Stimulated activated naive CD4-positive, alpha-beta T cell (primary cell): ENCODE measurements at places on chromosomes 12 and 14.

GRCh38 chr14:103099081-103099732 lies 4.7 kb downstream of the EXOC3L4 start:
- no peak for DNase-seq

DNA sequence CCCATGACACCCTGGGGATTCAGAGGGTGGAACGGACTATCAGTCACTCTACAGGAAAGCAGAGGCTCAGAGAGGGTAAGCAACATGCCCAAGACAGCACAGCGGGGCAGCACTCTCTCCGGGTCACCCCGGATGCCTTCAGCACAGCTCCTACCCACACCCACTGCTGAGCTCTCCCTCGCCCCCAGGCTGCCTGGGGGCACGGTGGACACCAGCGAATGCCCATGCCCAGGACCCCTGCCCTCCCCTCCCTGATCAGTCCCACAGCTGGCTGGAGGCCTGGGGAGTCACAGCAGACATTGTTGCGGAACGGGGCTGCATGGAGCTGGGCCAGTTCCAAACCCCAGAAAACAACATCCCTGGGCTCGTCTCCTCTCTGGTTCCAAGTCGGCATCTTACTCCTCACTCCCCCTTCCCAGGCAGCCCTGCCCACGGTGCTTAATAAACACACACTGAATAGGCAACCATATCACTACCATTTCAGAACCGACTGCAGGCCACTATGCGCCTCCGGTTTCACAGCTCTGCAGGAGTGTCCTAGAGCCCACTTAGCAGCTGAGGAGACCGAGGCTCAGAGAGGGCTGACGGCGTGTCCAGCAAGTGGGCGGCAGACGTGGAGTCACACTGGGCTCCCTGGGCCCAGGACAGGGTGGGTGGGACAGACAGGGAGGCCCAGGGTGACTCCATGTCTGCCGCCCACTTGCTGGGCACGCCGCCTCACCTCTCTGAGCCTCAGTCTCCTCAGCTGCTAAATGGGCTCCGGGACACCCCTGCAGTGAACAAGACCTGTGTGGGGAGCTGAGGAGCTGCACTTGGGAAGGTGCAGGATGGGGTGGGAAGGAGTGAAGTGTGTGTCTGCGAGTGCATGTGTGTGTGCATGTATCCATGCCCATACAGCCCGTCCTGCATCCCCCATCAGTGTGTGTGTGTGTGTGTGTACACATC lies 27.0 kb downstream of the CCDC85C start:
- no peak for DNase-seq

DNA sequence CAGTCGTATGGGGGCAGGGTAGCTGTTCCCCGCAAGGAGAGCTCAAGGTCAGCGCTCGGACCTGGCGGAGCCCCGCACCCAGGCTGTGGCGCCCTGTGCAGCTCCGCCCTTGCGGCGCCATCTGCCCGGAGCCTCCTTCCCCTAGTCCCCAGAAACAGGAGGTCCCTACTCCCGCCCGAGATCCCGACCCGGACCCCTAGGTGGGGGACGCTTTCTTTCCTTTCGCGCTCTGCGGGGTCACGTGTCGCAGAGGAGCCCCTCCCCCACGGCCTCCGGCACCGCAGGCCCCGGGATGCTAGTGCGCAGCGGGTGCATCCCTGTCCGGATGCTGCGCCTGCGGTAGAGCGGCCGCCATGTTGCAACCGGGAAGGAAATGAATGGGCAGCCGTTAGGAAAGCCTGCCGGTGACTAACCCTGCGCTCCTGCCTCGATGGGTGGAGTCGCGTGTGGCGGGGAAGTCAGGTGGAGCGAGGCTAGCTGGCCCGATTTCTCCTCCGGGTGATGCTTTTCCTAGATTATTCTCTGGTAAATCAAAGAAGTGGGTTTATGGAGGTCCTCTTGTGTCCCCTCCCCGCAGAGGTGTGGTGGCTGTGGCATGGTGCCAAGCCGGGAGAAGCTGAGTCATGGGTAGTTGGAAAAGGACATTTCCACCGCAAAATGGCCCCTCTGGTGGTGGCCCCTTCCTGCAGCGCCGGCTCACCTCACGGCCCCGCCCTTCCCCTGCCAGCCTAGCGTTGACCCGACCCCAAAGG lies 804 bp downstream of the GAPDH start:
- peak; percentile 46 for DNase-seq

GRCh38 chr12:51820526-51821439 lies 27.7 kb downstream of the FIGNL2 start:
- DNase-seq, result peak; percentile 66

DNA sequence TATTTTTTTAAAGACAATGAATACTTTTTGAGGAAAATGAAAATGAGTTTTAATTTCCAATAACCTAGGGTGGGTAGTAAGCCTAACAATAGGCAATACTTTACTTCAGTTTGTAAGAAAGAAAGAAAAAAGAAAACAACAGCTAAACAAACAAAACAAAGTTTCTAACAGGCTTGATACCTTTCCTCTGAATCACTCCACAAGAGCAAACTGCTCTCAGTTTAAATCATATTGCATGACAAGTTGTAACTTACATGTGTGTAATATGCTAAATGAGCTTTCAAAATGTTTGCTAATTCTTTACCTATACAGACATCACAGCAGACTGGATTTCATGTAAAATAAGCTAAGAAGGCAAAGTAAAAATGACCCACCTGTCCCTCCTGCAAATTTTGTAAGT lies 6.7 kb upstream of the LMO3 start:
- no peak for DNase-seq

DNA sequence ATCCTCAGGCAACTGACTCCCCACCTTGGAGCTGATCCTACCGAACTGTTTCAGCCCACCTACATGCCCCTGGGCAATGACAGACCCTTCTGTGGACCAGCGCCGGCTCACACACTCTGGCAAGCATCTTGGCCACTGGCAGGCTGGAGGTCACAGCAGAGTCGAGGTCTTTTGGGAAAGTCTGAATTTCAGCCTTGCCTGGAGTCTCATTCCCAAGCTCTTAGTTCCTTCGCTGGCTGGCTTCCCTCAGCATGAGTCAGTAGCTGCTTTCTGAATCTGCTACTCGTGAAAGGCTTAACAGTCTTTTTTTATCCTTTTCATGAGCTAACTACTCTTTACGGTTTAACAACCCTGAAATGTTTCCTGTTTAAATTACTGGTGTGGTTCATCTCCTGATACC lies 44.5 kb downstream of the ASCL4 start:
- no peak for DNase-seq

DNA sequence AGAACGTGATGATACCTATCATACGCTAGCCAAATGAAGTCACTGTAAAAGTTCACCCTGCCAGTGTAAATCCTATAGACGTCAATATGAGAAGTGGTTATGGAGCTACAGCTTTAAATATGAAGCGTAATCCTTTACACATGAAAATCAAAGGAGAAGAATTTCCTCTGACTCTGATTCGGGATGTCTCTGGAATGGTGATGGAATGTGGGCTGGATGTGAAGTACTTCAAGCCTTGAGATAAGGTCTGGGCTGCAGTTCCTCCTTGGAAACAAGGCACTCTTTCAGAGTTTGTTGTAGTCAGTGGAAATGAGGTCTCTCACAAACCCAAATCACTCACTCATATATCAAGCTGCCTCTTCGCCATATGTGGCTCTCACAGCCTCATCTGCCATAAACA lies 53.1 kb upstream of the NAP1L1 start:
- DNase-seq, result no peak

- no peak for DNase-seq
Observed at GRCh38 chr12:92393504-92393903, 247.9 kb upstream of the BTG1 start.

DNA sequence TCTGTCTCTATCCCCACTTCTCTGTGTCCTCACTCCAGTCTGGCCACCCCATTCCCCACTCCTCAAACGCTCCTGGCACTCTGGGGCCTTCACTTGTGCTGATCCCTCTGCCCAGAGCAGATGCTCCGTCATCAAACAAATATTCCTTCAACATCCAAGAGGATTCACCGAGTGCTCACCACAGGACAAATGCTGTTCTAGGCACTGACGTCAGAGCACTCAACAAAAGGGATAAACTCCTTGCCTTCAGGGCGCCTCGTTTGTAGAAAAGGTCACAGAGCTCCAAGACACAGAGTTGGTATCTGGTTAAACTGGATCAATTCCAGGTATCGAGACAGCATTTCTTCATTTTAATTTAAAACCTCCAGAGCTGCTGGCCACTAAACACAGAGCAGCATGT lies 35.3 kb downstream of the PSMC1 start:
- DNase-seq, result no peak

DNA sequence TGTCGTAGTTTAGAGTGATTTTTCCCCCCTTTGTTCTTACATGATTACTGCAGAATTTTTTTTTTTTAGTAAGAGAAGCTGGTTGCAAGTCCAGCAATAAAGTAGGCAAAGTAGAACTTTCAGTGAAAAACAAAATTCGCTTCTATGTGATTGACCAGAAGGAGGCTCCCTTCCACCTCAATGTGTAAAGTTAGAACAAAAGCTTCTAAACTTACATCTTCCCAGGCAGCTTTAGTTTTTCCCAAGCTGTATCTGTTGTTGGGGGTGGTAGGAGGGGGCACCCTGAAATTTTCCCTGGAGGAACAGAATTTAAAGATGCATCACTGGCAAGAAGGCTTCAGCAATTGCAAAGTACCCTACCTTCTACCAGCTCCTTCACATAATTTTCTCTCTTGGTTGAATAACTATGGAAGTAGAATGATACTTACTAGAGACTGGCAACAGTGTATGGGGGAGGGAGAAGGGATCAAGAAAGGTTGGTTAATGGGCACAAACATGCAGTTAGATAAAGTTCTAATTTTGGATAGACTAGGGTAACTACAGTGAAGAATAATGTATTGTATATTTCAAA lies 87.3 kb upstream of the E2F7 start:
- no peak for DNase-seq

DNA sequence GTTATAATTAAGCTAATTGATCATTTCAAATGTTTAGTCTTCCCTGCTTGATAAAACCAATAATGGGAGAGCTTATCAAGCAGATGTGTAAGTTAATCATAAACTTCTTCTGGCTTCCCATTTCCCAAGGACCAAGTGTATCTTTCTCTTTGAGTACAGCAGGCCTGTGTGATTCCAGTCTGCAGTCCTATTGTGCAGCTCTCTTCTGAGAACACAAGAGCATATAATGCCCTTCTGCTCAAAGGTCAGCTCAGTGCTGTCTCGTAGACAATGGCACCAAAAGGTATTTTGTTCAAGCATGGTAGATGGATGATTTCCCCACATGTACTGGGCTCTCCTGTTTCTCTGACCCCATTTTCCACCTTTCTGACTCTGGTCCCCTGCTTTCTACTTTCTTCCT lies 101.8 kb upstream of the DYRK2 start:
- DNase-seq, result no peak

GRCh38 chr12:104282109-104282508 lies 21.4 kb upstream of the EID3 start:
- DNase-seq, result no peak

DNA sequence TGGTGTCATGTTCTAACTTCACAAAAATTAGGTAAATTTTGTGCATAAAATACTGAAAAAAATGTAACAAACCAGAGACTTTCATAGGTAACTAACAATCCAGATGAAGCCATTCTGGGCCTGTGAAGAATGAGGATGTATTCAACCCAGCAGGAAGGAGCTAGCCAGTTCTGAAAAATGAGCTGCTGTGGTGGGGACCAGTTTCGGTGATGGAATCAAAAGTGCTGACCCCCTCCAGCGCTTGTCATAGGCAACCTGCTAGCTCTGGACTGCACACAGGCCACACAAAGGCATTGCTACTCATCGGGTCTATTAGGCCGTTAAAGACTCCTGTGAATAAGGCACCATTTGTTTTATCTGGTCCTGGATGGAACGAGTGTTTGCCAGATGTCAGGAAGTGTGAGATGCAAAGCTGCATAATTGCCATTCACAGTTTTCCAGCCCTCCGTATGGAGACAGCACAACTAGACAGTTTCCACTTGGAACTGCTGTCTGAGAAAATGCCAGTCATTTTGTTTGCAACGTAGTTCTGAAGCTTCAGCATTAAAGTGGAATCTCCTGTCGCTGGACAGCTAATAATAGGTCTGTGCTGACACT lies 3.3 kb upstream of the RIMBP2 start:
- no peak for DNase-seq

DNA sequence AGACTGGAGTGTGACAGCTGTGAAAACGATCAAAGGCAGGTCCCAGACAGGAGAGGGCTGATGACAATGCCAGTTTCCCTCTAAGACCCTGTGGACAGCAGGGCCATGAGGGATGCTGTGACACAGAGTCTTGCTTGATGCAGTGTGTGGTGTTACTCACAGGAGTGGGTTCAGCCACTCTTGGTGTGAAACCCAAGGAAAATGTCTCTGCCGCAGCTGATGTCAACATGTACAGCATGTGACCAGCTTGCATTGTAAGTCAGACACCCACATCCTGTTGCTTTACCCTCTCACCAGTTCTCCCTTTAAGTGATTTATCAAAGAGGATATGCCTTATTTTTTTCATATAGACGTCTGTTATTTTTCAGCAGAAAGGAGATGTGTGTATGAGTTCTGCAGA lies 268.6 kb downstream of the BTG1 start:
- peak; percentile 96 for DNase-seq

DNA sequence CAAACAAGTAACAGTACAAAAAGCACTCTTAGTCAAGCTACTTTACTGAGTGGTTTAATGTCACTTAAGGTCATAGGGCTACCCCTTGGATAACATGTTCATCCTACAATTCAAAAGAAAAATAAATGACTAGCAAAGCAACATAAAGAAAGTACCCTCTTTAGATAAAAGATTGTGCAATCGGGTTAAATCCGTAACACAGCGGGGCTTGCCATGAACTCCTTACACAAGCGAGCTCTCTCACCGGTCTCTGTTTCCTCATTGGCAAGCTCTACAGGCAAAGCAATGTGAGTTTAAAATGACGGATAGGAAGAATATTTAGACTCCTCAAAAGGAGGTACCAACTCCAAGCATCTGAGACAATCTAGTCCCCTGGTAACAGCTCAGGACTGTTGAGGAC lies 140.6 kb downstream of the EGLN3 start:
- DNase-seq, result no peak

GRCh38 chr12:96431067-96431466 lies 30.8 kb upstream of the CDK17 start:
- no peak for DNase-seq

DNA sequence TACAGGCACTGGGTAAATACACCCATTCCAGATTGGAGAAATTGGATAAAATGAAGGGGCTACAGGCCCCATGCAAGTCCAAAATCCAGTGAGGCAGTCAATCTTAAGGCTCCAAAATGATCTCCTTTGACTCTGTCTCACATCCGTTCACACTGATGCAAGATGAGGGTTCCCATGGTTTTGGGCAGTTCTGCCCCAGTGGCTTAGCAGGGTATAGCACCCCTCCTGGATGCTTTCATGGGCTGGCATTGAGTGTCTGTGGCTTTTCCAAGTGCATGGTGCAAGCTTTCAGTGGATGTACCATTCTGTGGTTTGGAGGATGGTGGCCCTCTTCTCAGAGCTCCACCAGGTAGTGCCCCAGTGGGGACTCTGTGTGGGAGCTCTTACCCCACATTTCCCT lies 427.2 kb downstream of the TRHDE start:
- DNase-seq, result no peak

DNA sequence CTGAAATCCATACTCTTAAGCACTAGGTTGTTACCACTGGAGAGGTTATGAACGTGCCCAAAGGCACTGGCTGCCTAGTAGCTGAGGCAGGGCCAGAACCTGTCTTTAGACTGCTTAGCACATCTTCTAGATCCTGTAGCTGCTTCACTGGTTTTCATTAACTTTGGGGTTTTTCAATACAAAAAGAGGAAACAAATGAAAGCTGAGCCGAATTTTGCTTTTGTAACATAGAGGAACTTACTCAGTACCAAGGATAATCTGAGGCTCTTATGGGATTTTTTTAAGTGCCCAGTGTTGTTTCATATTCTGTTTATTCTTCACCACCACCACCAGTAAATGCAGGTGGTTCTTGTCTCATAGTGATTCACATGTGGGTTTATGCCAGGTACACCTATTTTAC lies 396.1 kb downstream of the RAD51B start:
- no peak for DNase-seq

GRCh38 chr12:57370696-57371095 lies 60.1 kb downstream of the R3HDM2 start:
- no peak for DNase-seq
